ENCODE measurements at places on chromosomes 16 and 17.

DNA sequence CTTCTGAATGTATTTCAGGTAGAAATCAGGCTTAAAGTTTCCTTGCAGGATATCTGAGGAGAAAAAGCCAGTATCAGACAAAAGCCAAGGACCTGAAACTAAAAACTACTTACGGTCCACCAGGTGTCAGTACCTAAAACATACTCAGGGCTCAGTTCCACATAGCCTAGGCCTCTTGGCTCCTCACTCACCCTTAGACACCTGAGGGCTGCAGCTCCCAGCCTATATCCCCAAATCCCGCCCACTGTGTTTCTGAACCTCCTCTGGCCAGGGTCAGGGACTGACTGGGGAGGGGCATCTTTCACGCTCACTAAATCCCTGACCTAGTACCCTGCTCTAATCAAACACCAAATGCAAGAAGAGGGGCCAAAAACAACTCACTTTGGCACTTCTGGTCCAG, 8.8 kb upstream of the ROGDI start:
- no peak for DNase-seq

DNA sequence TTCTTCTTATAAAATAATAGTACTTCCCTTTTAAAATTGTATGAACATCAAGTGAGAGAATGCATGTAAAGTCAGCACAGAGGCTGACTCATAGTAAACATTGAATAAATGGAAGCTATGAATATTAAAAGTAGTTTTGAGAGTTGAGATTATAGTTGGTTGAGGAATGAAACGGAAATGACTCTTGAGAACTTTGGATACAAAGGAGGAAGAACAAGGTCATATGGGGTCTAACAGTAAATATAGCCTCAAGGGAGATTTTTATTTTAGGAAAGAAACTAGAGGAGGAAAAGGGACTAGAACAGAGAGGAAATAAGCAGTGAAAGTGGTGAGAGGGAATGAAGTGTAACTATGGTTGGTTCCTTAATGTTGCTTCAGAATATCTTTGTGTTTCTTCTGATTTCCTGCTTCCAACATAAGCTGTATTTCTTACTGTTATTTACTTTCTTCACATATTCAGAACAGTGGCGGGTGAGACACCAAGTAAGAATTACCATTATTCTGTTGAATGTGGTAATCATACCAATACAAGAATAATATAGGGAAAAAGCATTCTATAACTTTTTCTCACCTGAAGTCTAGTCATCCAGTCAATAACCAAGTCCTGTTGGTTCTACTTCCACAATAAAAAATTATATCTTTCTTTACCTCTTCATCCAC, 165.1 kb downstream of the CHD9 start:
- no peak for DNase-seq

- no peak for DNase-seq
Measured at GRCh38 chr16:12628536-12628935, 175.2 kb downstream of the CPPED1 start.

DNA sequence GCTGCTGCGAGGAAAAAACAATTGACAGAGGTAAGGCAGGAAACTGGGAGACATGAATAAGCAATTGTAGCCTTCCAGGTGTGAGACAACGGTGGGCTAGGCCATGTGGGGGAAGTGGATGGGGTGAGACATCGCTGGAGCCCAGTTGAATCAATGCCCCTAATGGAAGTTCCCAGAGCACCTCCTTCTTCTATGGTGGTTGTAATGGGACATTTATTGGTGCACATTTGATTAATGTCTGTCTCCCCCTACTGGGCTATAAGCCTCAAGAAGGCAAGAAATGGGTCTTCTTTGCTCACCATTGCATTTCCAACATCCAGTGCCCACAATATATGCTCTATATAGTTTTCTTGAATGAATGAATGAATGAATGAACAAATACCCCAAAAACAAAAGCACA, 22.7 kb upstream of the CD300E start:
- DNase-seq: no peak

GRCh38 chr16:81647527-81647926, 131.6 kb upstream of the PLCG2 start:
- DNase-seq: peak; percentile 12

DNA sequence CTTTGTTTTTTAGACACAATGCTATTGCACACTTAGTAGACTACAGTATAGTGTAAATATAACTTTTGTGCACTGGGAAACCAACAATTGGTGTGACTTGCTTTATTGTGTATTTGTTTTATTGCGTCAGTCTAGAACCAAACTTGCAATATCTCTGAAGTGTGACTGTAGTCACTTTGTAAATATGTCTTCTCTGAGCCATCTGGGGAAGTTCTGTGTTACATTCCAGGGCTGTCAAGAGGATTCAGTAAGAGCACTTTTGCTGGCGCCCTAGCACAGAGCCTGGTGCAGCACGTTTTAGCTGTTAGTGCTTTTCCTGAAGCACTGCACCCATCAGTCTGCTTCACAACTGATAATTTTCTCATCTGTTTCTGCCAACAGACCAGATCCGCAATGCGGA, 73.2 kb downstream of the NT5M start:
- DNase-seq: no peak

GRCh38 chr16:83901101-83901500, 2.2 kb downstream of the MLYCD start:
- DNase-seq: no peak

DNA sequence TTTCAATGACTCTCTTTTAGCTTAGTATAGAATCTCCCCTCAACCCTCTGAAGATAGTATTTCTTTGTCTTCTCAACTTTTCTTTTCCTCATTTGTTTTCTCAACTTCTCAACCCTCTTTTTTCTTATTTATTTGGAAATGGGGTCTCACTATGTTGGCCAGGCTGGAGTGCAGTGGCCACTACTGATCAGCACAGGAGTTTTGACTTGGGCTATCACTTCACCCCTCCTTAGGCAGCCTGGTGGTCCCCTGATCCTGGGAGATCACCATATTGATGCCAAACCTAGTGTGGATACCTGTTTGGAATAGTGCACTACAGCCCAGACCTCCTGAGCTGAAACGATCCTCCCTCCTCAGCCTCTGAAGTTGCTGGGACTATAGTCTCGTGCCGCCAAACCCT, 79.8 kb downstream of the PITPNC1 start:
- no peak for DNase-seq

GRCh38 chr16:31043352-31043751, 10.0 kb downstream of the STX4 start:
- no peak for DNase-seq

DNA sequence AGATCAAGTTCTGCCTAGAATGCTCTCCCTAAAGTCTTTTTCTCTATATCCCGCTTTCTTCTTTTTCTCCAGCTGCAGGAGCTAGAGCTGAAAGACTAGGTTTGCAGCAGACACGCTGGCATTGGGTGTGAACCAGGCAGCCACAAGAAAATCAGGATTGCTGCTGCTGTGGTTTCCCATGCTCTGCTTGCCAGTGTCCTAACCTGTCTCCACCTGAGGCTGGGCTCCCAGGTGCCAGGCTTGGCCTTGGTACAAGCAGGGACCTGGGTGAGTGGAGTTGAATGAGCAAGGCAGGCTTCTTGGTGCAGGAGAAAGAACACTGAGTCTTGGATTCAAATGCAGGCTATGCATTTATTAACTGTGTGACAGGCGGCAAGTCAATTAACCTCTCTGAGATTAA, 440.3 kb upstream of the MAF start:
- no peak for DNase-seq

DNA sequence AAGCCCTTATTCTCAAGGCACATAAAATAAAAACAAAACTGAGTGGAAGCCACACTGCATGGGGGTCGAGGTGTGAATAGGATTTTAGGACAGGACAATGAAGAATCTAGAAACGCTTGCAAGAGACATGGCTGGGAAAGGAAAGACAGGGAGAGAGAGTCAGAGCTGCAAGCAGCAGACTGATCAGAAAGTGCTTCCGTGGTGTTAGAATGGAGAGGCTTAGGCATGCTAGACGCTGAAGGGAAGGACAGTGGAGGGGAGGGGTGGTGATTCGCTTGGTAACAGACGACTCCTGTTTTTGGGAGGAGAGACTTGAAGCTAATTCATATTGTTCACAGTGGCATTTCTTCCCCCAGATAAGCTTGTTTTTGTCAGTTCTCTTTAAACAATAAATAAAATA, 173.5 kb downstream of the AIPL1 start:
- no peak for DNase-seq

GRCh38 chr17:47297661-47298400, 25.9 kb upstream of the EFCAB13 start:
- no peak for DNase-seq

DNA sequence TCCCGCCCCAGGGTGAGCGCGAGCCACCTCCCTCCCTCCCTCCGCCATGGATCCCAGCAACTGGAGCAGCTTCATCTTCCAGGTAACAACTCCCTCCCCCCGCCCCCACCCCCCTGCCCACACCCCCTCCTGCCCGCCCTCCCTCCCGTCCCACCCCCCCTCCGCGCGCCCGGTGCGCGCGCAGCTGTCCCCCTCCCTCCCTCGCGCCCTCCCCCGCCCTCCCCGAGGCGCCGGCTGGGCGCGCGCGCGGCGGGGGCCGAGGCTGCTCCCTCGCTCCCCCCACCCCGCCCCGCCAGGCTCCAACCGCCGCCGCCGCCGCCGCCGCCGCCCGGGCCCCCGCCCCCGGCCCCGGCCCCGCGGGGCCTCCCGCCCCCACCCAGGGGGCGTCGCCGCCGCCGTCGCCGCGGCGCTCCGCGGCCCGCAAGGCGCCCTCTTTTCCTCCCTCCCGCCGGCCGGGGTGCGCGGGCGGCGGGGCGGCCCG, at the start of gene MAZ:
MAZ (plus strand) TSS at position 431 of the 481 bp plus-strand sequence. CDS start 173 bp downstream, outside the sequence.
- no peak for DNase-seq

- DNase-seq: no peak
Measured at GRCh38 chr17:76265624-76266243, 586 bp downstream of the UBALD2 start.

- no peak for DNase-seq
Measured at GRCh38 chr17:40063901-40064531, 1.3 kb downstream of the THRA start.

DNA sequence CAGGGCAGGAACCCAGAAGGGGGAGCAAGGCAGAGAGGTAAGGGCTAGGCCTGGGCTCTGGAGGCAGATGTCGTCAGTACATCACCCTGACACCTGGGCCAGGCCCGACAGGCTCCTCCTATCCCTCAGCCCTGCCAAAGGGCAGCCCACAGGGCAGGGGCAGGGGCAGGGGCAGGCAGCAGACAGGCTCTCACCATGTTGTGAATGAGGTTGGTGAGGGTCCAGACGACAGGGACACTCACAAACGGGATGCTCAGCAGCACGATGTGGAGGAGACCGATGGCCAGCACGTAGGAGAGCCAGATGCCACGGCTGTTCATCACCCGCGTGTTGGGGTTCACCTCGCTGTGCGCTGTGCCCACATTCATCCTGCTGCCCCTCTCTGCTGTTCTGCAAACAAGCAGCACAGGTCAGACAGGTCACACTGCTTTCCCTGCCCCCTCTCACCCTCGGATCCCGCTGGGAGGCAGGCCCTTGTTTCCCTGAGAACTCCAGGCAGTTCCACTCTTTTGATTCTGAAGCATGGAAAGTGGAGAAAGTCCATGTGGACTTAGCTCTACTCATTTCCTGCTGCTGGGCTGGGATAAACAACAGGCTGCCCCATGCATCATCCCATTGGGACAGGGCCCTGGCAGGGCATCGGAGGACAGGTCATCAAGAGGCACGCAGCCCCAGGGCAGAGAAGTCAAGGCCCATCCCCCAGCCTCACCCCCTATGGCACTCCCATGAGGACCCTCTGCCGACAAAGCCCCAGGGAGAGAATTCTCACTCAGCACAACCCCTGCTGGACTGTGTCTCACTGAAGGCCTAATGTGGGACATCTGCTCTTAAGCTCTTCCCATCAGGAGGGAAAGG, 3.3 kb downstream of the ORMDL3 start:
- DNase-seq: no peak

GRCh38 chr17:68141050-68141449, 105.5 kb downstream of the KPNA2 start:
- no peak for DNase-seq

DNA sequence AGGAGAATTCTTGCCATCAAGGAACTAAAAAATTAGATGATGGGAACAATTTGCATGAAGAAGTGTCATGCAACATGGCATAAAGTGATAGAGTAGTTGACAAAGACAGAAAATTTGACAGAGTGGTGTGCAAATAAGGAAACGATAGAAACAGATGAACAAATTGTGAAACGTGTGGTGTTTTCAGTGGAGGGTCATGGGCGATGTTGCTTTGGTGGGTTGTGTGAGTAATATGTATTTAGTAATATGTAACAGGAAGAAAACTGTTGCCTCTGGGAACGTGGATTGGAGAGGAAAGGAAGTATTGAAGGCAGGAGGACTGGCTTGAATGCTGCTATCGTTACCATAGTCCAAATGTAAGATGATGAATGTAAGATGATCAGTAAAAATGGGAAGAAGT, 3.6 kb downstream of the COX10 start:
- no peak for DNase-seq

GRCh38 chr16:31213342-31213741, 577 bp upstream of the TRIM72 start:
- DNase-seq: no peak

GRCh38 chr16:89791278-89791995, 25.0 kb downstream of the FANCA start:
- no peak for DNase-seq

DNA sequence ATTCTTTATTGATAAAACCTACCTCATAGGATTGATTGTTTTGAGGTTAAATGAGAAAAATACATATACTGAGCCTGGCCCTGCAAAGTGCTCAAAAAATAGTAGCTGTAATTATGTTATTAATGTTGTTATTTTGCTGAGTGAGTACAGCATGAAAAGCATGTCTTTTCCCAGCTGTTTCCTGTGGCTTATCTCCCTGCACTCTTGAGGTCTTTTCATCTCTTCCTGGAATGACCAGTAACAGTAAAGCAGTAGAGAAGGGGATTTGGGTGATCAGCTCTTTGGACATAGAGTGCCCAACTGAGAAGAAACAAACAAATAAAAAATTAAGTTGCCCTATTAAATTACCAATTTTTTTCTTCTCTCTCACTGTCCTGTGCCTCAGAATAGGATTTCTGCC, 53.7 kb downstream of the NFAT5 start:
- DNase-seq: no peak

DNA sequence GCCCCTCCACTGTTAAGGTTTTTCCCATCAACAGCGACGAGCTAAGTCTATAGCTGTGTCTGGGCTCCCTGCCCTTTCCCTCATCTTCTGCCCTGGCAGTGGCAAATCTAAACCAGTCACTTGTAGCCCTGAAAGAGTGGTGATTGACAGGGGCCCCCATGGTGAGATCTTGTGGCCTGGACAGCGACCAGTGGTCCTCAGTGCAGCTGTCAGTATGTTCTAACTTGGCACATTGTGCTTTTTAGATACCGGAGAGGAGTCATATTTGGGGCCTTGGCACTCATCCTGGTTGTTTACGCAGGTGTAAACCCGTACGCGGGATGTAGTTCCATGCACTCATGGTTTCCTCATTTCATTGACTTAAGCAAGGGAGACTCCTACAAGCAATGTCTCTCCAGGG, 57.5 kb upstream of the ARHGAP44 start:
- DNase-seq: no peak
